Amniotic epithelial cell (primary cell): ENCODE measurements at places on chromosomes 11 and 22.

DNA sequence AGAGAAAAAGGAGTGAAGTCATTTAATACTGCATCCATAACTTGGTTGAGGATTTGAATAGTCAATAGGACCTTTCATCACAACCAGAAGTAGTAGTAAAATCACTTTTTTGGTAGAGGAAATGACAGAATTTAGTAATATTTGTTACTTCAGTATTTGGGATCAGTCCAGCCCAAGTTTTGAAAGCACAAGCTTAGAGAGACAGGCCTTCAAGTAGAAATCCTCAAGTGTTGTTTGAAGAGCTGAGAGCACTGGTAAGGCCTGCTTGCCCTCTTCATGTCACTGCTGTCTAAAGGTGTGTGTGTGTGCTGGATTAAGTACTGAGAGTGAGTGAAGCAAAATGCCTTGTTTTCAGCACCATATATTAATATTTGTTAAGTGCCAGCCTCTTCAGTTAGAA is 137.3 kb downstream of the WNT11 start:
- DNase-seq, result no peak

- DNase-seq, result no peak
These were observed 57.6 kb upstream of the FTH1 start for GRCh38 chr11:62024936-62025486.

- peak; percentile 41 for DNase-seq
These were observed 29.4 kb upstream of the SLN start for GRCh38 chr11:107741044-107741823.

- no peak for DNase-seq
These were observed 13.1 kb upstream of the ACCSL start for GRCh38 chr11:44034639-44035038.

- DNase-seq, result no peak
These were observed 60.1 kb downstream of the TRIM44 start for GRCh38 chr11:35722641-35723040.

- no peak for DNase-seq
These were observed 17.3 kb upstream of the CD82 start for GRCh38 chr11:44548032-44548695.

GRCh38 chr11:3090096-3090901 is 33.1 kb upstream of the CARS1 start:
- no peak for DNase-seq

DNA sequence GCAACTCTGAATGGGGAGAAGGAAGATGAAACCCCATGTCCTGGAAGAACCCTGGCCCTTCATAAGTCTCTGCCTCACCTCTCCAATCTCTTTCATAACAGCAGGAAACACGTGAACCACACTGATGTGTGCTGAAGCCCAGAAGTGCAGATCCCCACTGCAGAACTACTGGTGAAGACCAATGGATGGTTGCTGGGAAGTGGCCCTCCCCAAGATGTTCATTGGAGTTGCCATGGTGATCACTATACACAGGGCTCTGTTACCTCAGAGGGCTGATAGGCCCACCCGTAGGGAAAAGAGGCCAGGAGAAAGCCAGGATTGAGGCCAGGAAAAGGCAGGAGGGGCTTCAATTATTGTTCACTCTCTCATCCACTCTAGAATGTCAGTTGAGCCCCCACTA is 11.6 kb downstream of the TST start:
- no peak for DNase-seq

DNA sequence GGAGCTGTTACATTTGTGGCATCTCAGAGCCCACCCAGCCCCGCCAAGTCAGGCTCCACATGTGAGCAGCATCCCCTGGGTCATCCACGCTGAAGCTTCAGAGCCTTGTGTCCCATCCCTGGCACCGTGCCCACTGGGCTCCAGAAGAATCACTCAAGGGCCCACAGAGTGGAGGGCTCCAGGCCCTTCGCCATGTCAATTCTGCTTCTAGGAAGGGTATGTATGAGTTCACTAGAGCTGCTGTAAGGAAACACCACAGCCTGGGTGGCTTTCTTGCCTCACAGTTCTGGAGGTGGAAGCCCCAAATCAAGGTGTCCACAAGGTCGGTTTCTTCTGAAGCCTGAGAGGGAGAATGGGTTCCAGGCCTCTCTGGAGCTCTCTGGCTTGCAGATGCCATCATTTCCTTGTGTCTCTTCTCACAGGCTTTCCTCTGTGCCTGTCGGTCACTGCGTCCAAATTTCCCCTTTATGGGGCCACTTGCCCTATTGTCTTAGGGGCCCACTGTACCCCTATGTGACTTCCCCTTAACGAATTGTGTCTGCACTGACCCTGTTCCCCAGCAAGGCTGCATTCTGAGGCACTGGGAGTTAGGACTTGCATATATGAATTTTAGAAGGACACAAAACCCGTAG is 1476.0 kb downstream of the TBC1D22A start:
- DNase-seq, result no peak

DNA sequence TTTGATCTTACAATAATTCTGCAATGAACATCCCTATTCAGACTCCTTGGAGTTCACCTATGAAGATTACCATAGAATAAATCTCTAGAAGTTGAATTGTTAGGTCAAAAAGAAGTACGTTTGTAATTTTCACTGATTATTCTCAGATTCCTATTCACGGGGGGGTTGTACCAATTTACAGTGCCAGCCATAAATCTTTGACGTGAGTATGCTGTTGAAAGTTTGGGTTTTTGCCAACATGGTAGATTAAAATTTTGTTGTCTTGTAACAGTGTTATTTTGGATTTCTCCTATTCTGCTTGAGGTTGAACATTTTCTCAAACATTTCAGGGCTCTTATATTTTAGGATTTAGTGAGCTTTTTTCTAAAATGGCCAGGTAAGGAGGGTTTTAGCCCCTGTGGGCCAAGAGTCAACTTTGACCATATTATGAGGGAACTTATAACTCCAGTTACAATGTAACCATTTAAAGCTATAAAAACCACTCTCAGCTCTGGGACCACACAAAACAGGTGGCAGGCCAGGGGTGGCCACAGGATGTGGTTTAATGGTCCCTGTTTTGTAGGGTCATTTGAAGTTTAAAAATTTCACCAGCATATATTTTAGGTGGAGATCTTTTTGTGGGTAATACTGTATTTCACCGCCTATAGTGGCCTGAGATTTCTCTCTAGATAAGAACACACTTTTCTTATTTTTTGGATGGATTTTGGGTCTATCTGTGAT is 25.8 kb downstream of the GGTLC2 start:
- DNase-seq, result no peak

GRCh38 chr22:22812031-22812905 is 75.3 kb upstream of the IGLL5 start:
- no peak for DNase-seq

GRCh38 chr22:30169002-30169401 is 77.6 kb downstream of the LIF start:
- no peak for DNase-seq

- DNase-seq, result no peak
These were observed 906 bp downstream of the CCDC90B start for GRCh38 chr11:83285151-83285770.

DNA sequence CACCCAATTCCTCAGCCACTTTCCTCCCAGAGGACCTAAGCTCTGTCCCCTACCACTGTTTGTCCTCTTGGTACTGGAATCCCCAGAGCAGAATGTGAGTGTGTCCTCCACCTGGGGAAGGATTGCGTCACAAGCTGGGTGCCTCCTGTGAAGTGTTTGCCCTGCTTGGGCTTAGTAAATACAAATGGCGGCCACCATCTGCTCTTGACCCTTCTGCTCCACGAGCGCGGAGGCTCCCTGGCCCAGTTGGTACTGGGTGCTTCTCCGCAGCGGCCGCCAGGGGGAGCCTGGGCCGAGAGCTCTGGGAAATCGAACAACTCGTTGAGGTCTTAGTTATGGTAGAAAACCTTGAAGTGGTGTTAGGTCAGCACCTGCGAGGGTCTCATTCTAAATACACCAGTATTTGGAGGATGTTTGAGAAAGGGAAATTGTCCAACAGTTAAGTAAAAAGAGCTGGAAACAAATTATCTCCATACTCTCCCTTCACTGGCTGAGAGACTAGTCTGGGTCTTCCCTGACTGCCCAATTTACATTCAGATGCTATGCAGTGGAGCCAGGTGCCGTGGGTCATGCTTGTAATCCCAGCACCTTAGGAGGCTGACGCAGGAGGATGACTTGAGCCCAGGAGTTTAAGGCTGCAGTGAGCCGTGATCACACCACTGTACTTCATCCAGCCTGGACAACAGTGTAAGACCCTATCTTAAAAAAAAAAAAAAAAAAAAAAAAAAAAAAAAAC is 74.6 kb upstream of the TEAD1 start:
- DNase-seq, result peak; percentile 12

DNA sequence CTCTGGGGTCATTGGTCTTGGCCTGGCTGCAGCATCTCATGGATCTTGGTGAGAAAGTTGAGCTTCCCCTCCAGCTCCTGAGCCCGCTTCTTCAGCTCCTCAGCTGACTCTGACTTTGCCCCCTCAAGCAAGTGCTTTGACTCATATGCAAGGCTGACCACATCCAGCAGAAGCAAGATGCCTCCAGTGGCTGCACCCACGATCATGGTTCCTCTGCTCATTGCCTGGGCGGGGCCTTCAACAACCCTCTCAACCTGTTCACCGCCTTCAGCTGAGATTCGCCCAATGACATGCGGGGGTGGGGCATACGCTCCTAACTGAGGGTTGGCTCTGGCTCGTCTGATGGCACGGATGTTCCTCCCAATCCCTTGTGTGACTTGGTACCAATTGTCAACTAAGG is 11.9 kb downstream of the APOL2 start:
- no peak for DNase-seq

DNA sequence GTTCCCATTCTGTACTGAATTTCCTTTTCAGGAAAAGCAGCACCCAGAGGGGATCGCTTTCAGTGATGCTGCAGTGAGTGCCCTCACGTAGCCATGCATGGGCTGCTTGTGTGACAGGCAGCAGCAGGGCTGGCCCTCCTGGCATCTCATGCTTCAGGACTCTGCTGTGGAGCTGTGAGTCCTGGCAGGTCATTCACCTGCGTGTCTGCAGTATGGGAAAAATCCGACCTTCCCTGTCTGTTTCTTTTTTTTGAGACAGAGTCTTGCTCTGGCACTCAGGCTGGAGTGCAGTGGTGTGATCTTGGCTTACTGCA is 13.4 kb downstream of the GLB1L2 start:
- DNase-seq, result no peak

DNA sequence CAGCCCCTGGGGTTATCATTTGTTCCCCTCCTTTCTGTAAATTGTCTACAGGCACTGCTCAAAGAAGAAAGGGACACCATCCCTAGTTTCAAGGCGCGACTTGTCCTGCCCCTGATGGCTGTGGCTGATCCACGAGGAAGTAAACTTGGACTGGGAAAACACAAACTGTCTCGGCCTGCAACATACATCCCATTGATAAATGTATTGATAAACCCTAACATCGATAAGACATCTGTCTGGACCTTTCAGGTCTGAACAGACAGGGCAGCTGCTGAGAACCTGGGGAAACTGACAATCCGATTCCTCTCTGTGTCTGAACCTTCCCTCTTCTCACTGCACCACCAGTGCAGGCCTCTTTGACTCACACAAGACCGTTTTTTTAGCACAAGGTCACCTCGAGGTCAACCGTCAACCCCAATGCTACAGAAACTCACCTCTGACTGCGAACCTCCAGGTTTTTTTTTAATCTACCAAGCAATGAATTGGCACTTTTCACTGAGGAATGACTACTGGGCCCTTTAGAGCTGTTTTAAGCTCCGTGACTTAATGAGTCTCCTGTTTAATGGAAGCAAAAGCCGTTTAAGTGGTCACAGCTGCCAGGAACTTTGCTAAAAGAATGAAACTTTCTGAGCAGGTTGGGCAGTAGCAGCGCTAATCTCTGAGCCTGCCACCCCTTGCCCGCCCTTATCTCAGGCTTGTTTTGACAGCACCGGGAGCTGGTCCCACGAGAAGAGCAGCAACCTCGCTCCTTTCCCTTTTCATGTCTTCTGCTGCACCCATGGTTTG is 203.8 kb upstream of the TMEM45B start:
- peak; percentile 20 for DNase-seq

DNA sequence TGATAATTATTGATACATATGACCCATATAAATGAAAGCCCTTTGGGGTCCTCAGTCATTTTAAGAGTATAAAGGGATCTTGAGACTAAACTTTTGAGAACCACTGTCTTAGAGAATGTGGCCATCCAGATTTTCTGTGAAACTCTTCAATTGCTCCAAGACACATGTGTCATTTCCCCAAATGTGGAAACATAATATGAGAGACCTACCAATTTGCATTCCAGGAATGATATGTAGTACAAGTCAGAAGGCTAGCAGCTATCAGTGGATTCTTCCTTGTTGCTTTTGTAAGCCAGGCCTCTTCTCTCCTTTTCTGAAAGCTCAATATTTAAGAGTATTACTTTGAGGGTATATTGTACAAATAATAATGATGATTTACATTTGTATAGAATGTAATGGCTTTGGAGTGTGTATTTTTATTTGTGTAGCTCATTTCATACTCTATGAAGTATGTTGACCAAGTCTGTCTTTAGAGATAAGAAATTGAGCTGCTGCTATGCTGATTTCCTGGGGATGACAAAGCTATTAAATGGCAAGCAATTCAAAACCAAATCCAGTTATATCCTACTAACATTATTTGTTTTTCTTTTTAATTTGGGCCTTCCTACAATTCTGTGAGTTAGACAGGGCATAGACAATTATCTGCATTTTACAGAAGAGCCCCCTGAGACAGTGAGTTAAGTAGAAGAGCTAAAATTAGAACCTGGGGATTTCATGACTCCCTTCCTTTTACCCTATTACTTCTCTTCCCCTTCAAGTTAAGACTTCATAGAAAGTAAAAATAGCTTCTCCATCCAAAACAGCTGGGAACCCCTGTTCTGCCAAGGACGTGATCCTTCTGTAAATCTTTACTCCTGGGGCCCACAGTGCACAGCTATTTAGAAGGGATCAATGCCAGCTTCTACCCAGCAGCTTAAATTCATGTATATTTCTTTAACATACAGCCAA is 131.9 kb downstream of the WNT11 start:
- peak; percentile 26 for DNase-seq

- DNase-seq, result no peak
These were observed 41.7 kb downstream of the FAM227A start for GRCh38 chr22:38614332-38615063.

DNA sequence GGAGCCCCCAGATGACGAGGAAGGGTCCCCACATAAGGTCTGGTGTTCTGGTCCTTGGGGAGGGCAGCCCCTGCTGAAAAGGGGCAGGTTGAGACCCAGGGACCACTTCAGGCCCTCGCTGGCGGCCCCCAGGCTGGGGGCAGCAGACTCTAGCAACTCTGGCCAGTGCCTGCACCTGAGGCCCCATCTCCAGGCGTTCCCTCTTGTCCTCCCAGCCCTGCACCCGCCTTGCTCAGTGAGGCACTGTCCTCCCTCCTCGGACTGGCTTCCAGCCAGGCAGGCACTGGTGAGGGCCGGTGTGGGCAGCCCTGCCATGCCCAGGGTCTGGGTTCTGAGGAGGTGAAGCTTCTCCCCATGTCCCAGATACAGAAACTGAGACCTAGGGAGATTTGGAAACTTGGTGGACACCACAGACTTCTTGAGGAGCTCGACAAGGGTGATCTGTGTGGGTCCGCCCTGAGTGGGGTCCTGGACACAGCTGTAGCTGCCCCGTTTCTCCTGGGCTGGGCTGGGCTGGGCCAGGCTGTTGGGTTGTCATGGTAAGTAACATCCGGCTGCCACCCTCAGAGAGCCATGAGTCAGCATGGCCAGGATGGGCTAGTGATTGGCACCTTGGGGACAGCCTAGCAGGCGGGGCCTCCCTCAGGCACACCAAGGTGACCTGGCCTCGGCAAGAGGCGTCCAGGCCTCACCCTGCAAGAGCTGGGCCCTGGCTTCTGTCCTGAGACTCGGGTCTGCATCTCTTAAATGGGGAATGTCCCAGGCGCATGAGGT is 11.1 kb upstream of the PHLDA2 start:
- DNase-seq, result no peak

GRCh38 chr11:109112821-109113280 is 309.1 kb upstream of the C11orf87 start:
- peak; percentile 24 for DNase-seq
